Naive thymus-derived CD8-positive, alpha-beta T cell (primary cell): ENCODE measurements at places on chromosomes 3 and 15. TPM values are rescaled to one million over a fixed set of nuclear protein-coding genes. Genes with fewer than 3 reads are reported as not detected.
A peak's percentile ranks its signal among the peaks of the same experiment; 100 is the strongest.

GRCh38 chr3:58586776-58587192 lies 9.6 kb upstream of the FAM107A start:
- H3K27ac ChIP-seq = no peak overlapping the region
- peaks cover 6% of the 10 kb centered on the region for H3K36me3 ChIP-seq
- peak overlapping the region; percentile 22 for H3K4me3 ChIP-seq
- peaks cover 20% of the 10 kb centered on the region for H3K4me1 ChIP-seq
- peaks cover 43% of the 10 kb centered on the region for H3K27me3 ChIP-seq

DNA sequence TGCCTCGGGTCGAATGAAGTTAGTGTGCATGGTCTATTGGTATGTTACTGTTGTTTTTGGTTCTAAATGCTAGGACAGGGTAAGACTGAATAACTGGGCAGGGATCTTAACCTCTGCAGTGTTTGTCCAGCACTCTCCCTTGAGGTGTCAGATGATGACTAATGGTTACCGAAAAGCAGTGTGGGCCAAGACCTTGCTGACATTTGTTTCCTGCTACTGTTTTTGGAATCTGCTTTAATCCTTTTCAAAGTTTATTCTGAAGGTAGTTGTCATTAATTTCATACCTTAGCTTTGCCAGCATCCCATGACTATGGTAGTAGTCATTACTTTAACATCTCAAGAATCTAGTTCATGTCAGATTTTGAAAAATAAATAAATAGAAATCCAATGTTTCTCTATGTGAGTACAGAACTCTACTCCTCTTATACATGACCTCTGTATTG lies 117.0 kb downstream of the P3H2 start:
- H3K27ac ChIP-seq = no peak overlapping the region
- peaks cover 5% of the 10 kb centered on the region for H3K27me3 ChIP-seq
- DNase-seq = no peak
- H3K36me3 ChIP-seq = no peaks in the 10 kb centered on the region
- no peaks in the 10 kb centered on the region for H3K4me1 ChIP-seq

- no peak overlapping the region for H3K27ac ChIP-seq
- H3K27me3 ChIP-seq = no peaks in the 10 kb centered on the region
- H3K4me3 ChIP-seq = no peak overlapping the region
Measured at GRCh38 chr3:30124435-30125370, 481.7 kb upstream of the TGFBR2 start.

DNA sequence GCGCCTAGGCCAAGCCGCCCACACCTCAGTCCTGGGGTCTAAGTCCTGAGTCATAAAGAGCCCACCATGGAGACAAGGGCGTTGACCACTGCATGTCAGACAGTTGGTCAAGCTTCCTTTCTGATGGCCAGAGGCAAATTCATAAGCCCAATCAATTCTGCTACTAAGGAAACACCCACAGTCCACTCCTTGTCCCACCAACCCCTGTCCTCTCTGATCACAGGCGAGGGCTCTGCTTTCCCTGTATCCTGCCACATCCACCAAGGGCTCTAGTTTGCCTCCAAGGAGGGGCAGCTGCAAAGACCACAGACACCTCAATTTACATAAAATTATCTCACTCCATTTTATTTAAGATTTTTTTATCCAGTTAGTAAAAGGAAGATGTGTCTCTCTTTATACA lies 25.3 kb downstream of the CHAC1 start:
- no peak for DNase-seq
- H3K4me1 ChIP-seq = no peaks in the 10 kb centered on the region
- no peak overlapping the region for H3K27ac ChIP-seq
- no peak overlapping the region for H3K4me3 ChIP-seq

- no peak overlapping the region for H3K4me3 ChIP-seq
Measured at GRCh38 chr15:82186719-82187406, 75.7 kb downstream of the EFL1 start.

Gene SPCS1
- polyA plus RNA-seq = 340 TPM

- DNase-seq = no peak
- H3K36me3 ChIP-seq = no peaks in the 10 kb centered on the region
- H3K27ac ChIP-seq = no peak overlapping the region
- H3K4me3 ChIP-seq = no peak overlapping the region
- H3K4me1 ChIP-seq = no peaks in the 10 kb centered on the region
Measured at GRCh38 chr3:150497956-150498355, 48.3 kb downstream of the SERP1 start.

- H3K27me3 ChIP-seq = peaks cover 15% of the 10 kb centered on the region
- no peak for DNase-seq
- peaks cover 4% of the 10 kb centered on the region for H3K36me3 ChIP-seq
- no peak overlapping the region for H3K4me3 ChIP-seq
- no peak overlapping the region for H3K27ac ChIP-seq
Measured at GRCh38 chr15:32941823-32942222, 224.0 kb downstream of the GREM1 start.

GRCh38 chr3:38602576-38603250 lies 46.8 kb downstream of the SCN5A start:
- H3K4me1 ChIP-seq = no peaks in the 10 kb centered on the region
- DNase-seq = no peak
- H3K4me3 ChIP-seq = no peak overlapping the region

DNA sequence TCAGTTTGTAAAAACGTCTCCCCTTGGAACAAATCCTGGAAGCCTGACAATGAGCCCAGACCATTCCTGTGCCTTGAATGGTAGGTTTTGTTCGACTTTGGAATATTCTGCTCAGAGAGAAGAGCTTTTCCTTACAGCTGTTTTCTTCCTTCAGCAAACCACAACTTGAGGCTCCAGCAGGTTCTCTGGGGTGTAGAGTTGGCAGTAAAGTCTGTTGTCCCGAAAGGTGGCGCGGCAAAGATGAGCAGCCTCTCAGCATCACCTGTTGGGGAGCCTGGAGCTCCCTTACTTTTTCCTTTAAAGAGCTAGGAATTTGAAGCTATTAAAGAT lies 65.4 kb downstream of the BOC start:
- peaks cover 15% of the 10 kb centered on the region for H3K27me3 ChIP-seq
- peaks cover 7% of the 10 kb centered on the region for H3K4me1 ChIP-seq
- no peaks in the 10 kb centered on the region for H3K36me3 ChIP-seq
- H3K4me3 ChIP-seq = no peak overlapping the region
- no peak for DNase-seq

GRCh38 chr3:100719136-100719535 lies 9.8 kb downstream of the TFG start:
- no peak overlapping the region for H3K27ac ChIP-seq
- H3K27me3 ChIP-seq = no peaks in the 10 kb centered on the region
- no peak overlapping the region for H3K4me3 ChIP-seq
- H3K36me3 ChIP-seq = peaks cover 92% of the 10 kb centered on the region
- no peak for DNase-seq

GRCh38 chr3:38348903-38349302 lies 2.3 kb downstream of the XYLB start:
- H3K27ac ChIP-seq = no peak overlapping the region
- no peak for DNase-seq
- no peak overlapping the region for H3K4me3 ChIP-seq
- peaks cover 2% of the 10 kb centered on the region for H3K36me3 ChIP-seq

GRCh38 chr3:55246033-55246432 lies 241.1 kb downstream of the WNT5A start:
- H3K4me1 ChIP-seq = no peaks in the 10 kb centered on the region
- H3K36me3 ChIP-seq = peaks cover 6% of the 10 kb centered on the region
- H3K27me3 ChIP-seq = no peaks in the 10 kb centered on the region
- no peak overlapping the region for H3K27ac ChIP-seq

Gene SLC28A1
- not detected for polyA plus RNA-seq

Gene RNU5B-1
- not detected for polyA plus RNA-seq

DNA sequence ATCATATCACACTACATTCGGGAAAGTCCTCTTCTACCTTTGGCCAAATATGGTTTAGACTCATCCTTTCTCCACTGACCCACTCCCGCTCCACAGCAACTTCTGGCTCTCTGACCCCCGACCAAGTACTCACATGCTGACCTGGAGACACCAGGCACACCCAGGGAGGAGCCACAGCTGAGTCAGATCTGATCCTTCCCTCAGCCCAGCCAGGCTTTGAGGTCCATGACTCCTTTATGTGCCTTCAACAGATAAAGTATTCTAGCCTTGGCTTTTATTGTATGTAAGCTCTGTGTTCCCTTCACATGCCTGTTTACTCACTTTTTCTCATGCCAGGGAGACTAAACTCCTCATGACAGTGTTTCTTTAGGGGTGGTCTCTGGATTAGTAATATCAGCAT lies 166.9 kb upstream of the UMPS start:
- no peak for DNase-seq
- no peaks in the 10 kb centered on the region for H3K4me1 ChIP-seq
- H3K27me3 ChIP-seq = peaks cover 24% of the 10 kb centered on the region
- H3K27ac ChIP-seq = no peak overlapping the region

GRCh38 chr15:20356911-20357480 lies 184.6 kb downstream of the GOLGA6L6 start:
- DNase-seq = no peak
- no peaks in the 10 kb centered on the region for H3K36me3 ChIP-seq
- no peaks in the 10 kb centered on the region for H3K4me1 ChIP-seq
- no peaks in the 10 kb centered on the region for H3K27me3 ChIP-seq

DNA sequence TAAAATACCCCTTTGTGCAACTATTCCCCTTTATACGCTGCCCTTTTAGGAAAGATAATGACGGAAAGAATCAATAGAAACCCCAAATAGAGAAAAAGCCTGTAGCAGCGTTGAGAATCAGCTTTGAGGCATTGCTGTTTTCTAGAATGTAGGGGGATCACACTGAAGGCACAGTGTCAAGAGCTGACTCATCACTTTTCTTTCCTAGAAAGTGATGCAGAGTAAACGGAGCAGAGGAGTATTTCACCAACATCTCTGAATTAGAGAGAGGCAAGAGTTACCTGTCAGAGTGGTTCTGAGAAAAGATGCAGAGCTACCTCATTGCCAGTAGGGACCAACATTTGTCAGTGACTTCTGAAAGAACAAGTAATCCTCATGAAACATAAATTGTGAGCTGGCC lies 269.8 kb upstream of the TMC3 start:
- peaks cover 3% of the 10 kb centered on the region for H3K27me3 ChIP-seq
- H3K27ac ChIP-seq = no peak overlapping the region
- DNase-seq = no peak
- H3K36me3 ChIP-seq = peaks cover 7% of the 10 kb centered on the region
- H3K4me1 ChIP-seq = no peaks in the 10 kb centered on the region

Gene LYZL4
- not detected for polyA plus RNA-seq

DNA sequence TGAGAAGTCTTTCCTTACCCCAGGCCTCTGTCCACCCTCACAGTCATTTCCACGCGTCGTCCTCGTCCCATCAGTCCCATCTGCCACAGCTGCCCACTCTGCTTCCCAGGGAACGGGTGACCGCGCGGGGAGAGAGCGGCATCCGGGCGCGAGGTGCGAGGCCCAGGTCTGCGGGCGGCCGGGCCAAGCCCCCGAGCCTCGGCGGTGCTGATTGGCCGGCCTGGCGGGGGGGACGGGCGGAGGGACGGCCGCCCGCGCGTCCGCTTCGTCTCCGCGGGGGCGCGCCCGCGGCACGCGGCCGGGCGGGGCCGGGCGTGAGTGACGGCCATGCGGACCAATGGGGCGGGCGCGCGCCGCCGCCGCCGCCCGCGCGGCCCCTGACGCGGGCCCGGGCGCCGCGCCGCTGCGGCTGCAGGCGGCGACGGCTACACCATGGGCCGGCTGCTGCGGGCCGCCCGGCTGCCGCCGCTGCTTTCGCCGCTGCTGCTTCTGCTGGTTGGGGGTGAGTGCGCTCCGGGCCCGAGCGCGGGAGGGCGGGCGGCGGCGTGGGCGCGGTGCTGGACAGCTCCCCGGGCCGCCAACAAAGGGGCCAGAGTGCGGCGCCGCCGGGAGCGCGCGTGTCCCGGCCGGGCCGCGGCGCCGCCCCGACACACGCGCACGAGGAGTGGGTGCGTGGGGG lies at the start of gene PODXL2:
PODXL2 (plus strand) TSS at position 398 of the 679 bp plus-strand sequence; CDS start at position 433, 35 bp downstream.
- DNase-seq = peak; percentile 30
- peaks cover 29% of the 10 kb centered on the region for H3K4me1 ChIP-seq
- peaks cover 2% of the 10 kb centered on the region for H3K36me3 ChIP-seq
- peak within 1 kb of the TSS; percentile 63 for H3K27ac ChIP-seq
- H3K27me3 ChIP-seq = peaks cover 9% of the 10 kb centered on the region

DNA sequence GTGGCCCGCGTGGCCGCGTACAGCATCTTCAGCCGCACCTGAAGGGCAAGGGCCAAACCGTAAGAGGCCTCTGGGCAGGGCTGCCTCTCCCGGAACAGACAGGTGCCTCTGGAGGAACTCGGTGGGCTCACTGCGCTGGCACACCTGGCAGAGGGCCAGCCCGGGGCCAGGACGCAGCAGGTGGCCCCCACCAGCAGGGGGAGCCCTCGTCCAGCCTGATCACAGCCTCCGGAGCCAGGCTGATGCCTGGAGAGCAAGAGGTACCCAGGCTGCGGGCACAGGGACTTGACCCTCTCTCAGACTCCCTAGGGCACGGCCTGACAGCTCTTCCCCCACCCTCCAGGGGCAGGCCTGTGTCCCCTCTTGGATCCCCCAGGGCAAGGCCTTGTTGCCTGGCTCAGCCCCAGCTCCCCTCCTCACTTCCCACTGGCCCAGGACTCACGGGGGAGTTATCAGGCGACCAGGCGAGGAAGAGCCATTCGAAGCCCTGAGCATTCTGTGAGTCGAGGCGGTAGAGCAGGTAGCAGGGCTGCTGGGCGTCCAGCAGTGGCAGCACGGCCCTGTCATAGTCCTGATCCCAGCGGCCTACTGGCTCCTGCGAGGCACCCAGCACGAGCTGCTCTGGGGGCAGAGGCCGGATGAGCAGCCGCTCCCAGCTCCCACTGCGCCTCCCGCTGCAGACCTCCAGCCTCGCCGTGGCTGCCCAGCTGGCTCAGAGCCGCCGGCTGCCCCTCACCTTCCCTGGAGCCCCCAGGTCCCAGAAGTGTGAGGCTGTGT lies 6.2 kb upstream of the TLR9 start:
- peaks cover 3% of the 10 kb centered on the region for H3K36me3 ChIP-seq
- peak; percentile 89 for DNase-seq
- peaks cover 25% of the 10 kb centered on the region for H3K4me1 ChIP-seq
- peak overlapping the region; percentile 95 for H3K27ac ChIP-seq
- peak overlapping the region; percentile 77 for H3K4me3 ChIP-seq
- H3K27me3 ChIP-seq = no peaks in the 10 kb centered on the region

GRCh38 chr3:106206146-106206545 lies 337.3 kb upstream of the CBLB start:
- DNase-seq = no peak
- H3K36me3 ChIP-seq = peaks cover 11% of the 10 kb centered on the region
- no peaks in the 10 kb centered on the region for H3K27me3 ChIP-seq
- peak overlapping the region; percentile 69 for H3K27ac ChIP-seq
- peak overlapping the region; percentile 58 for H3K4me3 ChIP-seq

- peaks cover 13% of the 10 kb centered on the region for H3K27me3 ChIP-seq
- H3K4me1 ChIP-seq = no peaks in the 10 kb centered on the region
- no peak overlapping the region for H3K27ac ChIP-seq
- no peak overlapping the region for H3K4me3 ChIP-seq
- no peaks in the 10 kb centered on the region for H3K36me3 ChIP-seq
Measured at GRCh38 chr15:51144021-51144532, 49.4 kb upstream of the TNFAIP8L3 start.

Gene KNG1
- polyA plus RNA-seq = not detected

Gene PCLAF
- polyA plus RNA-seq = 0.16 TPM

DNA sequence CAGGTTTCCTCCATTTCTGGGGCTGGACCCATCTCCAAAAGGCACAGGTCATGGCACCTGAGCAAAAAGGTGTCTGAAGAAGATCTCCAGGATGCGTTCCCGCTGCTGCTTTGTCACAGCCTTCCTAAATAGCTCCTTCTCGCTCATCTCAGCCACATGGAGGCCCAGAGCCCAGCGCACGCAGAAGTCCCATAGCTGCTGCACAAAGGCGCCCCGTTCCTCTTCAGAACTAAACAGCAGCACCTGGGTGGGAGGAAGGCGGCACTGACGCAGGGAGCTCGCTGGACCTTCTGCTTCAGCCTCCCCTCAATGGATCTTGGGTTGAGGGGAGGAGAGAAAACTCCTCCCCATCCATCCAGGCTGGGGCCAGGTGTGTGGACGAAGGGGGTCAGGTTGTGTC lies 8.4 kb downstream of the DUOX2 start:
- H3K4me3 ChIP-seq = no peak overlapping the region
- H3K36me3 ChIP-seq = no peaks in the 10 kb centered on the region
- no peak for DNase-seq

Gene TMOD3
- 27.6 TPM for polyA plus RNA-seq
